LoVo (cell line): ENCODE measurements at places on chromosomes 7 and 10.
A peak's percentile ranks its signal among the peaks of the same experiment; 100 is the strongest.

DNA sequence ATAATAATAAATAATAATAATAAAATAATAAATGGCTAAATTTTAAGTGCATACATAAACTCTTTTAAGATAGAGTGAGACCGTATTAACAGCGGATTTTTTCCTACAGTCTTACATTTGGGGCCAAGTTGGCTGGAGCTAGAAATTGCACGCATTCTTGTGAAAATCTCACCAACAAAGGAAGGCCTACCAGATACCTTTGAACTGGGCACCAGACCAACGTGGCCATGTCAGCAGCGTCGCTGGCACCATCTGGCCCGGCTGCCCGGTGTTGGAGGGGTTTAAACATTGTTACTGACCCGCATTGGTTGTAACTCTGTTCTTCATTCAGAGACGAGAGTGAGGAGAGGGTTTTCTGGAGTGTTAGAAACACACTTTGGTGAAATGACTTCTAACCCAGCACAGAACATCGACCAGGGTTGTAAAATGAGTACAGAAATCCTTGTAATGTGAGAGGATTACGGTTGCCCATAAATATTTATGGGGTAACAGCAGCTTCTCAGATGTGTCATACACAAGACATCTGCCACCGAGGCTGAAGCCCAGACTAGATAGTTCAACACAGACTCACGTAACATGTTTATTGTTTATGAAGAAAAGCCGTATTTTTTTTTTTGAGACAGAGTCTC is 34.6 kb upstream of the UNCX start:
- DNase-seq, result peak; percentile 73

DNA sequence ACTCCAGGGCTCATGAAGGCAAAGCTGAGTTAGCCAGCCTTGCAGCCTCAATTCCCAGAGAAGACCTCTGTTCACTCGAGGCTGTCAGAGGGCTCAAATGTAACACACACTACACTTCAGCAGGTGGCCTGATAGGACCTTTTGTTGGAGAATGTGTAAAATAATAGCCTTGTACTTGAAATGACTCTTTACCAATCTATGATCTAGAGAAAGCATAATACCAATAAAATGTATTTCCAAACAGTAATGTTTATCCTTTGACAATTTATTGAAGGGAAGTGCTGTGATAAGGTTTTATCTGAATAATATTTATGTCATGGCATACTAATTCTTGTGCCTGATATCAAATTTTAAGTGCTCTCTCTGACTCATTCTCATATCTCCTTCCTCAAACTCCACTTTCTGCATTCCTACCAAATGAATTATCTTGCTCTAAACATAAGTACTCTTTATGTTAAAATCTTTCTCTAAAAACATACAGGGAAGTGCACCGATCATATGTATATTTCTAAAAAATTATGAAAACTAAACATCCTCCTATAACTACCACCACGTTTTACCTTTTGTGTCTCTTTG is 20.9 kb downstream of the CYP3A7 start:
- DNase-seq, result no peak

DNA sequence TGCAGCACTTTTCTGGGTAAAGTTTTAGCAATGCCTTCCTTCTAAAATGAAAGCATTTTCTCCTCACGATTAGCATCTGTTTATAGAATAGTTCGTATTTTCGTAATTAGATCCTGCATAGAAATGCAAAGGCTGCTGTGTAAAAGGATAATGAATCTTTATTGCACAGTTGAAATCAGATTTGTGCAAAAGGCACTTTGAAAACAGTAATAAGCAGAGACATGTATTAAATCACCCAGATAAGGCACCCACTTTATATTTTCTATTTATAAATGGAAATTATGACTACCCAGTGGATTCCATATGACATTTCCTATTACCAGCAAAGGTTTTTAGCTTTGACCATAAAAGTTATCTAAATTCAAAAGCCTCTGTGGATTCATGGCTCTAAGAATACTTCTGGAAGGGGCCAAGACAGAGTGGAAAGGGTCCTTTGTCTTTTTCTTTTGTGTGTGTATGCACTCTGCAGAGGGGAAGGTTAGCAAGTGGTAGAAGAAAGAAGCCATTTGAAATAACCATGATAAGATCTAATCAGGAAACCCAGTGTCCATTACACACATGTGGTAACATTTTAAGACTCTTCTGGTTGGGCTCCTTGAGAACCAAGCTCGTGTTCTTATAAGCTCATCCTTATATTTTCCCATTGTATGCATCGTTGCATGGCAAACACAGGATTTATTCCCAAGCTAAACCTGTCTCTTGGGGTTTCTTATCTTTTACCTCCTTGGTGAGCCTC is 612.1 kb downstream of the AUTS2 start:
- DNase-seq, result no peak

DNA sequence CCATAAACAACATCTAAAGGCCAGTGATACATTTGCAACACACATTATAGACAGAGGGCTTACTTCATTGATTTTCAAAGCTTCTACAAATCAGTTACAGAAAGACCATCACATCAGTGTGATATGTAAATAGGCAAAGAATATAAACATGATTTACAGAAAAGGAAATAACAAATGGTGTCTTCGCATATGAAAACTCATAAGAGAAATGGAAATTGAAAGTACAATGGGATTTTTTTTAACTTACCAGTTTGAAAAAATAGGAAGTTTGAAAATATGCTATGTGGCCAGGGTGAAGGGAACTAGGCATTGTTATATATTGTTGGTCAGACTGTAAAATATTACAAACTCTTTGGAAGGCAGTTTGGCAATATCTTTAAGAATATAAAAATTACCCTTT is 27.3 kb downstream of the SEC23IP start:
- DNase-seq, result no peak

DNA sequence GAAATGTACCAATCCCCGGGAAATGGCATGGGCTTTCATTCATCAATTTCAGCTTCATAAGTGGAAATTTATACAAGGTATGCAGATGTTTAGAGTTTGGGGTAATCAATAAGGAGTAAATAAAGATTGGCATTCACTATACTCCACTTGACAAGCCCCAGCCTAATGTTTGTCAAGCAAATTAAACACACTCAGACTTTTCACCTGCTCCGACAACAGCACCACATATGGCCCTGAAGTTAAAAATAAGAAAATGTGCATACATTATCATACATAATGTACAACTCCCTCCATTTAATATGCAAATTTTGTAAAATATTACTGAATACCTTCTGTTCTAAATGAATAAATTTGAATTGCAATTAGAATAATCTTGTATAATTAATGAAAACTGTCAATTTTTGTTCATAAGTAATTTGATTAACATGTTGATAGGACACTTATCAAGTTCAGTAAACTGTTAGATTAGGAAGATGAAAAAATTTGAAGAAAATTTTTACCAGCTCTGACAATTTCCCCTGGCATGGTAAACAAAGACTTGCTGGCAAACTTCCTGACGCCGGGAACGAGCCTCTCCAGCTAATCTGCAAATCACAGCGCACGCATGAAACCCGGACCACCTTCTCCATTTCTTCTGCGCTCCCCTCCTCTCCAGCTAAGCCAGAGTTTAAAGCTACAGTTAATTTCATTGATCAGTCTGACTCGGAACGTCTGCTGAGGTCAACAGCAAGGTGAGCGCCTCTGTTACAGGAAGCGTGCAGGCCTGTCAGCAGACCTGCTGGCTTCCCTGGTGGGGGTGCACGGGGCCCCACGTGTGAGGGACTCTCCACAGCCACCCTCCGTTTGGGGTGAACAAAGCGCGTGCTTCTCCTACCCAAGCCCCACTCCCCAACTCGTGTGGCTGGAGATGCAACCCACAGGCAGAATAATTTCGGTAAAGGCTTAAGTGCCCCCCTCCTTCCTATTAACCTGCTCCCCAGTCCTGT is 70.7 kb downstream of the EBF3 start:
- DNase-seq, result no peak

GRCh38 chr10:133474665-133475424 is 21.1 kb downstream of the SCART1 start:
- no peak for DNase-seq

DNA sequence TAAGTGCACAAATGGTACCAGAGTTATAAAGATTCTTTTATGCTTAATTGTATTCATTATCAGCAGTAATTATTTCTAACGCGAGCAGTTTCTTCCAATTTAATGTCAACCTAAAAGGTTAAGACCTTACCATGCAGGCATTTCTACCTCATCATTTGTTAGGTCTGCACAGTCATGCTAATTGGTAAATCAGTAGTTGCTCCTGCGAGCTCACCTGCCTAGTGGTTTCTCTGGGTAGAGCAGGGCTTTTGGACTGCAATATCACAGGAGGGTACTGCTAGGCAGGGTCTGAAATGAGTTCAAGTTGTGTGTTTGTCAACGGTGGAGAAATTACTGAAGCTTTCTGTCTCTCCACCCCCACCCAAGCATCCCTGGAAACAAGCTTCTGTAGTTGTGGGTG is 558.5 kb upstream of the MGMT start:
- no peak for DNase-seq

- no peak for DNase-seq
Observed at GRCh38 chr7:68420342-68421192, 1177.7 kb upstream of the AUTS2 start.

DNA sequence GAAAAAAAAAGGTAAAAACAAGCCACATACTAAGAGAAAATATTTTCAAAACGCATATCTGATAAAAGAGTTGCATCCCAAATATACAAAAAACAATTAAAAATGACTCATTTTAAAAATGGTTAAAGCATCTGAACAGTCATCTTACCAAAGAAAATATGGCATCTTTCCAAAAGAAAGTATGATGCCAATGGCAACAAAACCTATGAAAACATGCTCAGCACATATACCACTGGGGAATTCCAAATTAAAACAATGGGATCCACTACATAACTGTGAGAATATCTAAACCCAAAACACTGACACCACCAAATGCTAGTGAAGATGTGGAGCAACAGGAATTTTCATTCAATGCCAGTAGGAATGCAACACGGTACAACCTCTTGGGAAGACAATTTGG is 39.3 kb downstream of the VSTM2A start:
- DNase-seq, result no peak

DNA sequence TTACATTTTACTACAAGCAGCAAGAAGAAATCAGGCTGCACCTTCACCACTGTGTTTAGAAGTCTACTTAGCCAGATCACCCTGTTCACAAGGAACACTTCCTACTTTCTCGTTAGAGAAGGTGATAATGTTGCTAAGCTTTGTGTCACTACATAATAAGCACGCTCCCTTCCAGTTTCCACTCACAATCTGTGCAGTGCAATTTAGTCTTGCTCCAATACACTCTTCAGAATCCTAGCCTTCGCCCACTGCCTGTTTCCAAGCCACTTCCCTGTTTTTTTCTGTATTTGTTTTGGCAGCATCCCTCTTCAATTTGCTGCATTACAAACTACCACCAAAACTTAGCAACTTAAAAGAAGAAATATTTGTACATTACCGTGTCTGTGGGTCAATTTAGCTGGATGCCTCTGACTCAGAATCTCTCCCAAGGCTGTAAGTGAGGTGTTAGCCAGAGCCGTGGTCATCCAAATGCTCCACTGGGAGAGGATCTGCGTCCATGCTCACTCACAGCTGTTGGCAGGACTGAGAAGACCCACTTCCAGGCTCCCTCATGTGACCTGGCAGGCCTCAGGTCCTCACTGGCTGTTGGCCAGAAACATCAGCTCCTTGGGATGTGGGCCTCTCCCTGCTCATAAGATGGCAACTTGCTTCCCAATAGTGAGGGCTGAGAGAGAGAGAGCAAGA is 110.4 kb downstream of the PON1 start:
- no peak for DNase-seq

GRCh38 chr10:94199565-94199964 is 163.2 kb downstream of the NOC3L start:
- DNase-seq, result no peak

DNA sequence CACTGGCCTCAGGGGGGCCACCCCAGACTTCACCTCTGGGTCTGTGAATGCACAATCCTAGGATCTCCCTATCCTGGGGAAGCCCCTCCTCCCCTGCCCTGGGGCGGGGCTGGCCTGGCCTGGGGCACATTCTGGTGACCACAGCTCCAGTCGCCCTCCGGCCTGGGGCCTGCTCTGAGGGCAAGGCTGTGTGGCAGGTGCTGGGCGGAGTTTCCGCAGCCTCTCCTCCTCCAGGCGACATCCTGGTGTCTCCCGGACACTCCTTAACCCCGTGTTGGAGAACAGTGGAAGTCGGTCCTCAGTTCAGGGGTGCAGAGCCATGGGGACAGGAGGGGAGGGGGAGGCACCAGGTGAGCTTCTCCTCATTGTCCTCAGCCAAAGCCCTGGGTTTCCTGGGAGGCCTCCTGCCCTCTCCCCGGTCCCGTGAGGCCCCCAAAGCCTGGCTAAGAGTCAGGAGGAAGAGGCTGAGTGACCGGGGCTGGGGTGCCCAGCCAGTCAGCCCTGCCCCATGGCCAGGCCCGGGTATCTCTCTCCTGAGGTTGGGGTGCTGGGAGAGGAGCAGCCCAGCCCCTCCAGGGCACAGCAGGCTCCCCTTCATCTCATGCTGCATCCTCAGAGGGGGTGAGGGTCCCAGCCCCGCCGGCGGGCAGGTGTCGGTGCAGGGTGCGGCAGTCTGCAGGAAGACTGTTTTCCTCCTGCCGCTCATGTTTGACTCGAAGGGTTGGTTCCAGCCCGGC is 22.6 kb downstream of the UNCX start:
- no peak for DNase-seq

- no peak for DNase-seq
Observed at GRCh38 chr10:35890676-35891495, 248.8 kb upstream of the FZD8 start.
